Stimulated activated CD4-positive, alpha-beta T cell treated with anti-CD3 and anti-CD28 coated beads, Interleukin-15, amount 100 ng/mL, for 1 hour (primary cell): ENCODE measurements at places on chromosomes 11 and 22.

- no peak for DNase-seq
These were observed 603.9 kb upstream of the CADM1 start for GRCh38 chr11:116108161-116108560.

DNA sequence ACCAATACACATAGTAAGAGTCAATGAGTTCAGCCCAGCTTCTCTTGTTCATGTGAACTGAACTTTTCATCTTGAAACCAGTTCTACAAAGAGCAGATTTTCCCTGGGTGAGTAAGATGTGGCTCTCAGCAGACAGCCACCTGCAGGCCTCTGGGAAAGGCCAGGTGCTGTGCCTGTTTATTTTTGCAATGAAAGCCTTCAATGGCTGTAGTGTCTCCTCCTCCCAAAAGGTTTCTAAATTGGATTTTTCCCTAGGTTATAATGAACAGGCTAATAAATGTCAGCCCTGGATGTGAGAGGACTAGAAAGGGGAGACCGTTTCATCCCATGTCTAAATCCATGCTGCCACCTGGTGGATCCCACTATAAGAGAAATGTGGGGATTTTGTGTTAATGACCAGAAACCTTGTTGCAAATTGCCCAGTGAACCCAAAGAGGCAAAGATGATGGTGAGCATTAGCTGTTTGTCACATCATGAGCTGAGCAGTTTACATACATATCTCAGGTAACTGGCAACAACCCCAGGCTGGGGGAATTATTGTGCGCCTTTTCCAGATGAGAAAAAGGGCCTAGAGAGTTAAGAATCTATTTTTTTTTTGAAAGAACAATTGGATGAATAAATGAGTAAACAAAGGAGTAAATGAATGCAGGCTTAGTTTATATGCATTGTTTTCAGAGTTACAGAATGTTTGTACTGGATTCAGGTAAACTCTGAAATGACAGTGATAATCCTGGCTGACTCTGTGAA is 12.7 kb downstream of the C11orf91 start:
- no peak for DNase-seq

GRCh38 chr11:130785380-130786116 is 130.7 kb downstream of the SNX19 start:
- DNase-seq: no peak

DNA sequence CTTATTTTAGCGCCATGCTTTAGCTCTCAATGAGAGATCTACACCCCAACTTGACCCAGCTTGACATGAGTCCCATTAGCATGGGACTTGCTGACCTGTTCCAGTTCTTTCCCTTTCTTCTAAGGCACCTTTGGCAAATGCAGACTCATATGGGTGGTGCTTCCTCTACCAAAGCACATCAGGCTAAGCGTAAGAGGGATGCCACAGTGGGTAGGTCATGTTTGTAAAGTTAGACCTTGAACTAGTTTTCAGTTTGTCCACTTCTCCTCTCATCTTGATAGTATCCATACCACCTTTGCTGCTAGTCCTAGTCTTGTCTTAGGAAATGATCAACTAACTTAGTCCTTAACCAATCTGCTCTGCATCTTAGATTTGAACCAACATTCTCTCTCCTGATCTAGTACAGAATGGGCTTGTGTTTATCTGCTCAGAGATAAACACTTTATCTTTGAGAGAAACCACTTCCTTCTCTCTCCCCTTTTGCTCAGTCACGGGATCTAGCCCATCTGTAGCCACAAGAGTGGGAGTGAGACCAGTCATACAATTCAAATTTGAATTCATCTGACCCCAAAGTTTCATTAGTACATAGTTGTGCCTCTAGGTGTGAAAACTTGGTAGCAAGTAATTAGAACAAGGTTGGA is 72.1 kb upstream of the CD44 start:
- DNase-seq: no peak

- DNase-seq: peak; percentile 50
These were observed 966 bp downstream of the AHNAK start for GRCh38 chr11:62545437-62546243.

- DNase-seq: no peak
These were observed 23.4 kb upstream of the SHISAL1 start for GRCh38 chr22:44335903-44336803.

- no peak for DNase-seq
These were observed 97.3 kb downstream of the STIM1 start for GRCh38 chr11:3952715-3953114.

- no peak for DNase-seq
These were observed 8.0 kb downstream of the IL10RA start for GRCh38 chr11:117993988-117994745.

DNA sequence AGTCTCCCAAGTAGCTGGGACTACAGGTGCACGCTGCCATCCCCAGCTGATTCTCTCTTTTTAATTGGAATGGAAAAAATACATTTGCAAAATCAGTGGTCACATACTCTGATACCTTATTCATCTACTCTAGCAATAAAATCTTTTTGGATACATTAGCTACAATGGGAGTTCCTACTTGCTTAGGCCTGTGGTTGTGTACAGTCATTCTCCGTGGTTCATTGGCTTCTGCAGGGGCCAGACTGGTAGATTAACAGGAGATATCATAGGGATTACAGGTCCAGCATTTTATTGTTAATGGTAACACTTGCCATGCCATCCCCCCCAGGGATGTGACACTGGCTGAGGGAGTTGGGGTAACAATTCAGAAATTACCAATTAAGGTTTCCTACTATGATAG is 140.0 kb downstream of the ADAMTS15 start:
- DNase-seq: no peak

GRCh38 chr22:25704701-25705100 is 37.3 kb upstream of the MYO18B start:
- DNase-seq: no peak

GRCh38 chr11:92929246-92929645 is 40.2 kb upstream of the MTNR1B start:
- DNase-seq: no peak

GRCh38 chr11:18285841-18286240 is 19.8 kb downstream of the SAA1 start:
- no peak for DNase-seq

GRCh38 chr11:10490398-10491241 is 35.6 kb downstream of the AMPD3 start:
- DNase-seq: no peak

GRCh38 chr22:36853407-36854099 is 7.3 kb upstream of the NCF4 start:
- DNase-seq: peak; percentile 84

GRCh38 chr11:112961751-112962578 is 745 bp downstream of the NCAM1 start:
- DNase-seq: no peak

DNA sequence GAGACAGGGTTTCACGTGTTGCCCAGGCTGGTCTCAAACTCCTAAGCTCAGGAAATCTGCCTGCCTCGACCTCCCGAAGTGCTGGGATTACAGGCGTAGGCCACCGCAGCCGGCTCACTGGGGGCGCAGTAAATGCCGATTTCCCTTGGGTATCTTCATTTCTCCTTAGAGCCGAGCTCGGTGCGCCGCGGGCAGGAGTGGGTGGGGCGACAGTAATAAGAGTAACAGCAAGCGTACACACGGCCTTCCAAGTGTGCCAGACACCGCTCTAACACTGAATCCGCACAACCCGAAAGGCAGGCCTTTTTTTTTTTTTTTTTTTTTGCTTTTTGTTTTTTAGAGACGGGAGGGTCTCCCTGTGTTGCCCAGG is 500 bp upstream of the ADSL start:
- no peak for DNase-seq

DNA sequence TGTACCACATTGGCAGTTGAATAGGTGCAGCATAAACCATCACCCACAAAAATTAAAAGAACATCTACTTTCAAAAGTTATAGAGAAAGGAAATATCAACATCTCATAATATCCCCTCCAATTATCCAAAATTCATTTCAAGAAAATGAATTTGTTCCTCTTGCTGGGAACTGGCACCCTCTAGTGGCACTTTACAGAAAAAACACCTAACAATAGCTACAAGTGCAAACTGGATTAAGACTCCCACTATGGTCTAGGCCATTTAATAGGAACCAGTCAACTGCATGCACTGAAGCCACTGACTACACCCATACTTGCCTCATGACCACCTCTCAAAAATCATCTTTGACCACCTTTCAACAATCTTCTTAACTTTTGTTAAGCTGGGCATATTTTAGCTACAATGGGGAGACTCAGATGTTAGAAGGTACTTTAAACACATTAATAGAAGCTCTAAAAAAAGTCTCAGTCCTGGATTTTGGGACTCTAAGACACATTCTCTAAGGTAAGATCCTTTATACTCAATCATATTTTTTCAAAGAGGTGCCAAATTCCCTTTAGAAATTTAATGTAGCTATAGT is 17.3 kb downstream of the TRAF6 start:
- no peak for DNase-seq

- DNase-seq: no peak
These were observed 59.4 kb downstream of the KDM2A start for GRCh38 chr11:67178421-67178820.

DNA sequence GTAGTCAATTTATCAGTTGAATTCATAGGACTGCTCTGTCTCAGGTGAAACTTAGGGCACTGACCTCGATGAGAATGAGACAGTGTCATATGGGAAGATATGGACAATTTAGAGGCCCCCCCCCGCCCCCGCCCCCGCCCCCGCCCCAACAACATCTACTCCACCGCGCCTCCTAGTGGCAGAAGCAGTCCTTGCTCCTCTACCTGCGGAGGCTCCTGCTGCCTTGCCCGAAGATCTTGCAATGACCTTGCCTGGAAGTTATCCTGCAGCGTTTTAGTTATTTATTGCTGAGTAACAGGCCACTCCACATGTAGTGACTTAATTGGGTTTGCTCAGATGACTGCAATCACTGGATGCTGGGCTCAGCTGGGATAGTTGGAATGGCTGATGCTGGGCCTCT is 15.2 kb downstream of the SERPINH1 start:
- peak; percentile 39 for DNase-seq

- DNase-seq: no peak
These were observed 36.9 kb upstream of the POLA2 start for GRCh38 chr11:65224930-65225278.

- no peak for DNase-seq
These were observed 10.6 kb upstream of the DGKZ start for GRCh38 chr11:46336563-46337180.

GRCh38 chr11:74923125-74923524 is 25.8 kb downstream of the XRRA1 start:
- no peak for DNase-seq

GRCh38 chr11:45158891-45159605 is 12.6 kb downstream of the PRDM11 start:
- DNase-seq: no peak

GRCh38 chr22:24002851-24003250 is 2.4 kb downstream of the GSTT4 start:
- no peak for DNase-seq

- peak; percentile 23 for DNase-seq
These were observed 563 bp downstream of the BID start for GRCh38 chr22:17773606-17774205.

- no peak for DNase-seq
These were observed 151.8 kb downstream of the MPPED1 start for GRCh38 chr22:43563571-43563970.

DNA sequence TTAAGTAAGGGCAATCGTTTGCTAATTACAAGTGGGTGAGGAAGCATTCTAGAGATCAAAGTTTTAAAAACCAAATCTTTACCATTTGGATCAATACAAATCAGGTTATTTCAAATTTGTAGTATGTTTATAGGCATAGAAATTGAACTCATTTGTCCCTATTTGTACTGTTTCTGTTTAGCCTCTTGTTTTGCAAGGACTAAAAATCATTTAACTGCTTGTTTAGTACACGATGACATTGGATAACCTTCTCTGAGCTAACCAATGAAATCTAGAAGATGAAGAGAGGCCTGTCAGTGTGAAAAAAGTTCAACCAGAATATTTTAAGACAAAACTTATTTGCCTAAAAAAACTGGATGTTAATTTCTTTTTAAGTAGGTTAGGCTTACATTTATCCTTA is 40.0 kb downstream of the ZC3H12C start:
- DNase-seq: no peak

- DNase-seq: no peak
These were observed 91.5 kb downstream of the MIAT start for GRCh38 chr22:26748845-26749244.

DNA sequence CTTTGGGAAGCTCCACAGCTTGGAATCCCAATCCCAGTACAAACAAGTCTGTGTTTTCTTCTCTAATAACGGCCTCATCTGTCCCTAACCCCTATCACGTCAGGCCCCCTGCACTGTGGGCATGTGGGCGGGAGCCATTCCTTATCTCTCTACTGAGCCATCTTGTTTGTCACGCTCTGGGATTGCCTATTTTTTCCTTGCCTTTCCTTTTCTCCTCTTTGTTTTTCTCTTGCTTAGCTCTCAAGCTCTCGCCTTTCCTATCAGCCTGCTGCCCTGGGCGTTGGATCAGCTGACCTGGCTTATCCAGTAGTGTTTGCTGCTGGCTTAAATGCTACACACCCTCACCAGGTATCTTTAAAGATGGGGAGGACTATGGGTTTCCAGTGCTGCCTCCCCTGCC is 35.8 kb downstream of the ARHGAP1 start:
- DNase-seq: no peak

- no peak for DNase-seq
These were observed 1479.2 kb downstream of the TBC1D22A start for GRCh38 chr22:48241658-48242057.
